ENCODE measurements at places on chromosomes 1 and 21.

DNA sequence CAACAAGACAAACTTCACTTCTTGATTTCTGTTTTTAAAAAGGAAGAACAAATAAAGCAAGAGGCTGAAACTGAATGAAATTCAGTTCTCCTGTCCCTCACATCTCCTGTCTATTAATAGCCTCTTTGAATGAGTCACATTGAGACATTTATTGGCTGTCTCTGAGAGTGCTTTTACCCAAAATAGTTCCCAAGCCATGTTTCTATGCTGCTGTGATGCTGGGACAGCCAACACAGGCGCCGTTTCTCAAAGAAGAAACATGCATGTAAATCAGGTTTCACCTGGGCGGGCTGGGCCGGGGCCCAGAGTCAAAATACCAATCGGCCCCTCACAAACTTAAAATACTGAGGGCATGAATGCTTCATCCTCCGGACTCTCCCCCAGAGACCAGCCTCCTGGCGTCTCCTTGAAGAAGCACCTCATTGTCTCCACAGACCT lies 105.2 kb downstream of the EDEM3 start:
- no peak for DNase-seq

DNA sequence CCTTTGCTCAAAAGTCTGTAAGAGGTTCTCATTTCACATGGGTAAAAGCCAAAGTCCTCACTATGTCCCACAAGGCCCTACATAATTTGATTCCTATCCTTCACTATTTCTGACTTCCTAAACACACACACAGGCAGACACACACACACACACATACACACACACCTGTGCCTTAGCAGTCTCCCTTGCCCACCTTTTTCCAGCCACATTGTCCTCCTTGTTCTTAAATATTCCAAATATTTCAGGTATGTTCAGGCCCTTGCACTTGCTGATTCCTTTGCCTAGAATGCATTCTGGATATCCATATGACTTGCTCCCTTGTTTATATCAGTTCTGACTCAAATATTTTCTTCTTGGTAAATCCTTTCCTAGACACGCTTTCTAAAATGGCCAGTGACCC lies 54.6 kb downstream of the NTNG1 start:
- DNase-seq = no peak

DNA sequence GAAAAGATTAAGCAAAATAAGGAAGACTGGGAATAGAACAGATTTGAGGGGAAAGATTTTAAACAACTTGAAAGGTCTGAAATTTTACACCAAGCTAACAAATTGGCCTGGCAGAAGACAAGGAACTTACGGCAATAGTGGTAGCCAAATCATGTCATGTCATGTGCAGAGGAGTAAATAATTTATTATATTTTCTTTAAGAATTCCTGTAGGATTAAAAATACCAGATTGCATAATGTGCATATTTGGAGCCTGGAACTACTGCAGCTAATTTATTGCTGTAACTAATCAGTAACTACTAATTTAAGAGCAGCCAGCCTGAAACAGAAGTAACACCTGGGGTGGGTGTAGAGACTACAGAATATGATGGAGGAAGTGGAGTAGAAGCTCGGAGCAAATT lies 334.3 kb downstream of the TGFB2 start:
- no peak for DNase-seq

GRCh38 chr1:229895605-229896004 lies 171.4 kb upstream of the GALNT2 start:
- no peak for DNase-seq

DNA sequence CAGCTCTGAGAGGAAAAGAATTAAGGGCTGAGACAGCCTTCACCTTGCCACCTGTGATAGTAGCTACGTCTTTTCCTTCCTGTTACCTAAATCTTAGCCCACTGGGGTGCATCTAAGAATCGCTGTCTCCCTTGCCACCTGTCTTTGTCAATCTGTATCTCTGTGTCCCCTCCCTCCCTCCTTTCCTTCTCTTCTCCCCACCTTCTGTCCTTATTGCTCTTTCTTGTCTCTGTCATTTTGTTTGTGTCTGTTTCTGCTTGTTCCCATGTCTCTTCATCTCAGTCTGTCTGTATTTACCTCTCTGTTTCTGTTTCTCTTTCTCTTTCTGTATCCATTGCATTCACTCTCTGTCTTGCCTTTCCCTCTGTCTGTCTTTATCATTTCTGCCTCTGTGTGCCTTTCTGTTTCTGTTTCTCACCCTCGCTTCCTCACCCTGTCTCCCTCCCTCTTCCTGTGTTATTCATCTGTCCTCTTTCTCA lies 30.2 kb downstream of the SLC22A15 start:
- no peak for DNase-seq

DNA sequence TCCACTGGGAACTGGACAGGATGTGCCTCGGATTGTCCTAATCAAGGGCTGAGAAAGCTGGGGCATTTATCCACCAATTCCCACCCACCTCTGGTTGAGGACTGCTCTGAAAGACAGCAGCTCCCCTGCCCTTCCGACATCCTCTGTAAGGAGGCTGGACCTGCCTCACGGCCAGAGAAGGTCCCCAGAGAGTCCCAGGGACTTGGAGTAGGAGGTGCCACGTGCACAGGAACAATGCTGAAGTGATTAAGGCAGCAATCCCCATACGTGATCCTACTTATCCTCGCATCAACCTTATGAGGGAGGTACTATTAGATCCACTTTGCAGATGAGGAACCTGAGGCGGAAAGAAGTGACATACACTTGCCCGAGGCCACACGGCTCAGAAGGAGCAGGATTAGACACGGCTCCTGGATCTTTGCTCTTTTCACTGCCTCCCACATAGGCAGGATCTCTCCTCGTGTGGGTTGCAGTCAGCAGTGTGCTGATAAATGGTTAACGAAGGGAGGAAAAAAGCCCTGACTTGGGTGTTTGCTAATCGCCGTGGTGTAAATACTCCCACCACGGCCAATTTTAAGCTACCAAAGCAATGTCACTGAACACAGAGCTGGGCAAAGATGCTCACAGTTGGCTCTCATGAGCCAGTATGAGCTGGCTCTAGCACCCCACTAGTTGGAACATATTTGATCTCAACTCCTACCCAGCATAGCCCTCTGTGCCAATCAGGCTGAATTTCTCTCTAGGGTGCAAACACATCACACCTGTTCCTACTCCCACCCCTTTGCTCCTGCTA lies 18.6 kb upstream of the LDLRAP1 start:
- no peak for DNase-seq

DNA sequence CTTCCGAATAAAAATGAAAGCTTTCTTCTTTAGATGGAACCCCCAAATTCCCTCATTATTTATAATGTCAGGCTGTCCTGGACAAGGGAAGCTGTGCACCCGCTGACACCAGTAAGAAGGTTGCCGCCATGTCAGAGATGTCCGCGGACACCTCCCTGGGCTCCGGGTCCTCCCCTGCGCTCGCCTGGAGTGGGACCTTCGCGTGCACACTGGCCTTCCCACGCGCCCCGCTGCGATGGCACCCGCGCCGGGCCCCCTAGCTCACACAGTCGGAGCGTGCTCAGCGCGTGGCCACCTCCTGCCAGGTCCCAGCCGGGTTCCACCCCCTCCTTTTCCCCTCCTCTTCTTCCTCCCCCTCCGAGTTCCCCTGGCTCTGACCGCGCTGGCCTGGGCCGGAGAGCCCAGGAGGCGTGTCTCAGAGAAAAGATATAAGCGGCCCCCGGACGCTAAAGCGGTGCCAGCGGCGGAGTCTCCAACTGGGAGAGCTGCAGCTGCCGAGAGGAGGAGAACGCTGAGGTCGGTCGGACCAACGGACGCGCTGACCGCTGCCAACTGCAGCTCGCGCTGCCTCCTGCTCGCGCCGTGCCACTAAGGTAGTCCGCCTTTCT lies at the start of gene G0S2:
Gene G0S2, plus strand, starts transcription at position 456 of the 608 bp plus-strand sequence. CDS start 273 bp downstream, outside the sequence.
- peak; percentile 96 for DNase-seq

- DNase-seq = no peak
These were observed 44.0 kb downstream of the LRRC71 start for GRCh38 chr1:156964441-156964840.

- no peak for DNase-seq
These were observed 85.9 kb downstream of the TCP10L start for GRCh38 chr21:32499249-32500055.

GRCh38 chr1:101993710-101994109 lies 3.0 kb downstream of the OLFM3 start:
- no peak for DNase-seq

DNA sequence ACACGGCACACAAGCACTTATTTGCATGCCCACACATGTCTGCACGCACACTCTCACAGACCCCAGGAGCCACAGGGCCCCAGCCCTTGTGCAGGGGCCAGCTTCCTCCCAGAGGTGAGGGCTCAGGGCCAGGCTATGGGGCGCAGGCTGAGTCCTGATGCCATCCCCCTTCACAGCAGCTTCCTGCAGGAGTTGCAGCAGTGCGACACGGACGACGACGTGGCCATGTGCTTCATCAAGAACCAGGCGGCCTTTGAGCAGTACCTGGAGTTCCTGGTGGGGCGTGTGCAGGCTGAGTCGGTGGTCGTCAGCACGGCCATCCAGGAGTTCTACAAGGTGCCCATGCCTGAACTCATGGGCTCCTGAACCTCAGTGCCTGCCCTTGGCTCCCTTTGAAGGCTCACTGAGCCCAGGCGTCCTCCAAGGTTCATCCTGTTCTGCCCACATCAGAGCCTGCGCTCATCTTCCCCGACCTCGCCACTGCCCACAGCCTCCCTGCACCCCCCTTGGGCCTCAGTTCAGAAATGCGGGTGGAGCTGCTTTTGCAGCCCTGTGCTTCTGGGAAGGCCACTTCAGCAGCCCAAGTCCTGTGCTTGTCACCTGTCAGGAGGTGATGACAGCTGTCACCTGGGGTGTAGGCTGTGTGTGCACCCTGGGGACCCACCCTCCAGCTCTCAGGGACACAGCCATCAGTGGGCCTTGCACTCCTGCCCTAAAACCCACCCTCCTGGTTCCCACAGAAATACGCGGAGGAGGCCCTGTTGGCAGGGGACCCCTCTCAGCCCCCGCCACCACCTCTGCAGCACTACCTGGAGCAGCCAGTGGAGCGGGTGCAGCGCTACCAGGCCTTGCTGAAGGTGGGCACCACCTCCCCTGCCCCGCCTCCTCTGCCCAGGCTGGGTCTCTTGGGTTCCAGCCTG lies 66.6 kb downstream of the TRIM11 start:
- DNase-seq = peak; percentile 20

- DNase-seq = no peak
These were observed 599.7 kb downstream of the KIF26B start for GRCh38 chr1:245754463-245754961.

DNA sequence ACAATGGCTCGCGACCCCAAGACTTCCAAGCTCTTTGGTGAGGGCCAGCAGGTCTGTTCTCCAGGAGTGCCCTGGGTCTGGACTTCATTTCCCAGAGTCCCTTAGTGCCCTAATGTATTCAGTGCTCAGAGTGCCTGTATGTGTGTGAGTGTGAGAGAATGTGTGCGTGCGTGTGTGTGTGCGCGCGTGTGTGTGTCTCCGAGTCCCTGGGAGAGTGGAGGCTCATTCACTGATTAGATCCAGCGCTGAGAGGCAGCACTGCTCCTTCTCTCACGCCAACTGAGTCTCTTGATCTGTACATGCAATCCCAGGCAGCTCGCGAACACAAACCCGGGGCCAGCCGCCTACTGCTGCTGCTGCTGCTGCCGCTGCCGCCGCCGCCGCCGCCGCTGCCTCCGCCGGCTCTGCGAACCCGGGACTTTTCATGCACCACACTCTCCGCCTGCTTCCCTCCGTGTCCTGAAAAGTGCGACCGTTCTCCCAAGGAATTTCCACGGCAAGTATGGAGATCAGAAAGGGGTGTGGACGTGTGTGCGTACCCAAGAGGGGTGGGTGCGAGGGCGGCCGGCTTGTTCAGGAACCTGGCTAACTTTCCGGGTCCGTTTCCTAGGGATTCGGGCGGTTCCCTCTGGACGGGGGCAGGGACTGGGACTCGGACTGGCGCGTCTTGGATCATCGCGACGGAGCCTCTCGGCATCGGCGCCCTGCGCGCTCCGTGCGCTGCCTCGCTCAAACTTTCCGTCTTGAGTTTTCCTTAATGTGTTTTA lies at the start of gene RNF220:
Gene RNF220, plus strand, starts transcription at position 225 of the 767 bp plus-strand sequence.
- no peak for DNase-seq

Data from gastrocnemius medialis (tissue), 4 donors.